Naive B cell (primary cell): ENCODE measurements at places on chromosomes 2 and 18.

- H3K4me3 ChIP-seq: no peak overlapping the region
- H3K36me3 ChIP-seq: no peaks in the 10 kb centered on the region
- no peak overlapping the region for H3K27ac ChIP-seq
- DNase-seq: no peak
These were observed 86.7 kb upstream of the B3GNT7 start for GRCh38 chr2:231308631-231309428.

GRCh38 chr18:25735459-25735858 lies 355.0 kb downstream of the SS18 start:
- H3K36me3 ChIP-seq: no peaks in the 10 kb centered on the region
- H3K27me3 ChIP-seq: peaks cover 9% of the 10 kb centered on the region
- H3K4me3 ChIP-seq: no peak overlapping the region
- no peak overlapping the region for H3K27ac ChIP-seq

GRCh38 chr2:21657445-21657844 lies 533.7 kb downstream of the TDRD15 start:
- no peaks in the 10 kb centered on the region for H3K4me1 ChIP-seq
- no peaks in the 10 kb centered on the region for H3K27me3 ChIP-seq
- DNase-seq: no peak

- no peaks in the 10 kb centered on the region for H3K27me3 ChIP-seq
- DNase-seq: no peak
- no peaks in the 10 kb centered on the region for H3K36me3 ChIP-seq
- no peak overlapping the region for H3K27ac ChIP-seq
These were observed 408.8 kb downstream of the NUP35 start for GRCh38 chr2:183533021-183533420.

DNA sequence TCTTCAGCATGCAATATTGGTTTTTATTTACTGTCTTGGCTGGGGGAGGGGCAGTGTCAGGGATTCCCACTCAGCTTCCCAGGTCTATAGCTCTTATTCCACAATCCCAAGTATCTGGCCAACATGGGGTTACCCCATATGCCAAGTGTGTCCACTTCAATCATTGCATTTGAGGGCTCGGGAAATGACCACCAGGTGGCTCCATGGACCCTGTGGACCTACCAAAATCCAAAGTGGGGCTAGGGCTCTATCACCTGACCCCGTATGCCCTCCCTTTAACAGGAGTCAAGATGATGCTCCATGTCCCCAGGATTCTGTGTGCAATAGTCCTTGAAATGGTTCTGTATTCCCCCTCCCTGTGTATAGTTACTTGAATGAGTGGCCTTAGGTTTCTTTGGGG lies 12.1 kb upstream of the TRAF3IP1 start:
- DNase-seq: no peak
- no peaks in the 10 kb centered on the region for H3K36me3 ChIP-seq
- no peak overlapping the region for H3K27ac ChIP-seq
- H3K4me3 ChIP-seq: no peak overlapping the region

GRCh38 chr2:226730481-226730880 lies 69.1 kb downstream of the IRS1 start:
- H3K4me3 ChIP-seq: no peak overlapping the region
- DNase-seq: no peak
- peaks cover 3% of the 10 kb centered on the region for H3K36me3 ChIP-seq
- H3K4me1 ChIP-seq: peaks cover 6% of the 10 kb centered on the region
- peaks cover 2% of the 10 kb centered on the region for H3K27me3 ChIP-seq
